NCI-H1092 (cell line): ENCODE measurements at places on chromosomes 6 and 20.

GRCh38 chr6:118400582-118400981, 147.5 kb upstream of the PLN start:
- no peak for DNase-seq

GRCh38 chr6:113909224-113909856, 52.2 kb downstream of the MARCKS start:
- DNase-seq: peak; percentile 49

DNA sequence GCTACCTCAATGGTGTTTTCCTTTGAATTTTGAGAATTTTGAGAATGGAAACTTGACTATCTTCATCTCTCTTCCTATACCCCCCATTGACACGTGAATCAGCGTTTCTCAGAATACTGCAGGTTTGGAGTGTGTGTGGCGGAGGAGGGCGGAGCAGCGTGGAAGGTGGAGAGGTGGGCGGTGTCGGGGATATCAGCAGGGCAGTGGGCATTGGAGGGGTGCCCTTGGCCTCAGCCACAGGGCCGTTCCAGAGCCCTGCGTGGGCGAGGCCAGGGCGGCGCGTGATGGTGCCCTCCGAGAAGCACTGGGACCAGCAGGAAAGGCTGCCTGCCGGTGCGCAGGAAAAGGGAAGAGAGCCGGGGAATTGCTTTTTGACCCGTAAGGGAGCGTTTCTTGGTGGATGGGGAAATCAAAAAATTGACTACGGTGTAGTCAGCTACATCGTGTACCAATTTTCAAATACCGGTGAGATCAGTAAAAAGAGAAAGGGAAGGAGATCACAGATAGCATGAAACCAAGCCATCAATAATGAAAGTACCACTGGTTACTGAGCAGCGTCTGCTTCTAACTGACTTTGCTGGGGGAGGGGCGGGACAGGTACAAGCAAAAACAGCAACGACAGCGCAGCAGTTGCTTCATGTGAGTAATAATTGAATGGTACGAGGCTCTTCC, 82.7 kb upstream of the DUSP22 start:
- no peak for DNase-seq

- peak; percentile 2 for DNase-seq
Measured at GRCh38 chr6:124463271-124463670, 499.0 kb upstream of the RNF217 start.

GRCh38 chr6:151847064-151847463, 39.6 kb downstream of the ESR1 start:
- no peak for DNase-seq

- no peak for DNase-seq
Measured at GRCh38 chr6:1760876-1761275, 151.2 kb downstream of the FOXC1 start.

DNA sequence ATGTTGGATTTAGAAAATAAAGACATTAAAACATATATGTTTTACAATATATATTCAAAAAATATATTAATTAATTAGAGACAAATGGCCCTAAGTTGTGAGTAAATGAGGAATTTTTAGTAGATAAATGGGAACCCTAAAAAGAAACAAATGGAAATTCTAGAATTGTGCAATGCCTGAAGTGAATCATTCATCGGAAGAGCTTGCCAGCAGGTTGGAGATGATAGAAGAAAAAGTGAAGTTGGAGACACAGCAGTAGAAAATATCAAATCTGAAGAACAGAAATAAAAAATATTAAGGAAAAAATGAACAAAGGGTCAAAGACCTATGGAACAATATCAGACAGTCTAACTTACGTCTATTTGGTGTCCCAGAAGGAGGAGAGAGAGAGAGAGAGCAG, 109.4 kb upstream of the NEDD9 start:
- no peak for DNase-seq

DNA sequence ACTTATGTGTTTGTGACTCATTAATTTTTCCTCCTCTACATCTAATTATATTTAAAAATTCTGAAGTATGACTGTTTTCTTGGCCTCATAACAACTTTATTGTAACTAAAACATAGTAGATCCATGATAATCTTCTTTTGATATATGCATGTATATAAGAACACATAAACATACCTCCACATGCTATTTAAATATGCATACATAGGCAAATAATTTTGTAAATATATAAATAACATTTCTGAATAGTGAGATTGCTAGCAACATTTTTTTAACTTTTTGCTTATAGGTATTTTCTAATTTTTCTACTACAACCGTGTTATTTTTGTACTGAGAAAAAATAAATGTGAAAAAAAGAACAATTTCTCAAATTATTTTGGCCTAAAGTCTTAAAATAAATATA, 627.6 kb downstream of the HTR1B start:
- no peak for DNase-seq

- DNase-seq: peak; percentile 8
Measured at GRCh38 chr20:1802385-1803060, 92.7 kb upstream of the SIRPA start.

DNA sequence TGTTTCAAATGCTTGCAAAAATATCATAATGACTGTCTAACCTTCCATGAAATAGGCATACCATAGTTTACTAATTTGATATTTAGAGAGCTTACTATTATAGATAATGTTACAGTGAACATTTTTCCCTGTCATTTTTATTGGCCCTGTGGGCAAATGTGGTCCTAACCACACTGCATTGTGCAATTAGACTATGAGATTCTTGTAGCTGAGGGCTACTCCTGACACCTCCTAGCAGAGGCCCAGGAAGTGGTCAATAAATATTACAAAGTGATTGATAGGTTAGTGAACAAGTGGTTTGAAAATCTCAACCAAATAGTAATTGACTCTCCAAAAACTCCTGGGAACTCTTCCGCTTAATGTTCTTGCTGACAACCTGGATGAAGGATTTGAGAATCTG, 160.5 kb upstream of the KCNG1 start:
- no peak for DNase-seq

GRCh38 chr6:52489881-52490280, 69.7 kb downstream of the EFHC1 start:
- DNase-seq: no peak

GRCh38 chr20:52340036-52340634, 148.6 kb upstream of the ZFP64 start:
- no peak for DNase-seq

DNA sequence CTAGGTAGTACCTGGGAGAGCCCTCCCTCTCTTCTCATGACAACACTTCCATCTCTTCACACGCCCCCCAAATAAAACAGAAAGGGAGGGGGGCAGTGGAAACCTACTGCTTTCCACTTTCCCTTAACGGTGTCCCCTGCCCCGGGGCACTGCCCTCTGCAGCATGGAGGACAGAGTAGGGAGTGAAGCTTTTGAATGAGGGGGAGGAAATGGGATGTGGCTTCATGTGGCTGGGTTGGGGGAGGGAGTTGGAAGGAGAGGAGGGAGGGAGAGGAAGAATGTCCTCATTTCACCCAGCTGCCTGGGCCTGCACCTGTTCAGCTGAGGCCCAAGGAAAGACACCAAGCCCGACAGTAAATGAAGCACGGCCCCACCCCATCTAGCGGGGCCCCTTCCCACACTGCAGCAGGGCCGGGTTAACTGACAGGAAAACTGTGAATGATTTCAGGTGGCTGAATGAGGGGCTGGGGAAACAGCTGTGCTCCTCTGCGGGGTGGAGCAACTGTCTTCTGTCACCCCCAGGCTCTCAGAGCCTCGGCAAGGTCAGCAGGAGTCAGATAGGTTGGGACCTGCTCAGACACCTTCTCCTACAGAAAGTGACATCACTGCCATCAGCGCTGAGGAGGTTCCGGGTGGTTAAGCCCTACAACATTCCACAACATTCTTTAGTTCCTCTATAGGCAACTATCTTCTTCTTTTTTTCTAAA, 40.0 kb upstream of the TAF8 start:
- no peak for DNase-seq

- DNase-seq: no peak
Measured at GRCh38 chr6:82957171-82957867, 108.3 kb downstream of the UBE3D start.

- DNase-seq: no peak
Measured at GRCh38 chr6:159533568-159533967, 159.5 kb downstream of the SOD2 start.

DNA sequence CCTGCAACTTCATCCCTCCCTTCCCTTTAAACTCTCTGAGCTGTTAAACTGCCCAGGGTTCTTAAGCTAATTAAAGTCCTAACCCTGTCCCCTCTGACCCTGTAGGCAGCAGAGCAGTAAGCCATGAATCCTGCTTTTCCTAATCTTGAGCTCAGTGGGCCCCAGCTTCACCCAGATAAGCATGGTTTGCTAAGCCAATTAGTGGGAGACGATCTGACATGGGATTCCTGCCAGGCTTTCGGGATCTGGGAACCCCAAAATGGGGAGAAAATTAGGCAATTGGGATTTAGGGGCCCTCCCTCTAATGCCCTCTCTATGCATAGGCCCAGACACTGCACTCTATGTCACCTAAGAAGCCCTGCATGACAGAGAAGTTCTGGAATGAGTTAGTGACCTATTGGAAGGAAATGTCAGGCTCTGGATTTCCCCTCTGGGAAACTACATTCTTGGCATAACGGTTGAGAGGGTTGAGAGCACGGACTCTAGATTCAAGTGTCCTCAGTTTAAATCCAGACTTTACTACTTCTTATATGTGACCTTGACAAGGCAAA, 4.6 kb downstream of the XKR7 start:
- DNase-seq: no peak

GRCh38 chr20:63434599-63435378, 37.7 kb downstream of the KCNQ2 start:
- DNase-seq: peak; percentile 11

- DNase-seq: no peak
Measured at GRCh38 chr6:90004511-90004910, 110.2 kb downstream of the GJA10 start.

DNA sequence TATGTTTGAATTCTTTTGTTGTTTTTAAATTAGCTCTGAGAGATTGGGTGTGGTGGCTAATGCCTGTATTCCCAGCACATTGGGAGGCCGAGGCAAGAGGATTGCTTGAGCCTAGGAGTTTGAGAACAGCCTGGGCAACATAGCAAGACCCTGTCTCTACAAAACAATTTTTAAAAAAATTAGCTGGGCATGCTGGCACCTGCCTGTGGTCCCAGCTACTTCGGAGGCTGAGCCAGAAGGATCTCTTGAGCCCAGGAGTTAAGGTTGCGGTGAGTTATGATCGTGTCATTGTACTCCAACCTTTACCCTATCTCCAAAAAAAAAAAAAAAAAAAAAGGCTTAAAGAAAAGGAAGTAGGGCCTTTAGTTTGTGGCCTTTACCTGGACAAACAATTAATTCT, 22.9 kb downstream of the DHX35 start:
- no peak for DNase-seq

GRCh38 chr6:21588481-21589351, 4.8 kb upstream of the SOX4 start:
- peak; percentile 79 for DNase-seq

GRCh38 chr20:35952480-35953386, 1.6 kb downstream of the SCAND1 start:
- no peak for DNase-seq

- no peak for DNase-seq
Measured at GRCh38 chr6:67888546-67888885, 746.6 kb upstream of the ADGRB3 start.

GRCh38 chr20:13819885-13820645, 35.2 kb downstream of the NDUFAF5 start:
- peak; percentile 47 for DNase-seq
